MCF 10A (cell line): ENCODE measurements at places on chromosomes 3 and 15. TPM values are rescaled to one million over a fixed set of nuclear protein-coding genes. Genes with fewer than 3 reads are reported as not detected.

- peak; percentile 59 for DNase-seq
Measured at GRCh38 chr3:155995525-155996370, 124.6 kb upstream of the KCNAB1 start.

DNA sequence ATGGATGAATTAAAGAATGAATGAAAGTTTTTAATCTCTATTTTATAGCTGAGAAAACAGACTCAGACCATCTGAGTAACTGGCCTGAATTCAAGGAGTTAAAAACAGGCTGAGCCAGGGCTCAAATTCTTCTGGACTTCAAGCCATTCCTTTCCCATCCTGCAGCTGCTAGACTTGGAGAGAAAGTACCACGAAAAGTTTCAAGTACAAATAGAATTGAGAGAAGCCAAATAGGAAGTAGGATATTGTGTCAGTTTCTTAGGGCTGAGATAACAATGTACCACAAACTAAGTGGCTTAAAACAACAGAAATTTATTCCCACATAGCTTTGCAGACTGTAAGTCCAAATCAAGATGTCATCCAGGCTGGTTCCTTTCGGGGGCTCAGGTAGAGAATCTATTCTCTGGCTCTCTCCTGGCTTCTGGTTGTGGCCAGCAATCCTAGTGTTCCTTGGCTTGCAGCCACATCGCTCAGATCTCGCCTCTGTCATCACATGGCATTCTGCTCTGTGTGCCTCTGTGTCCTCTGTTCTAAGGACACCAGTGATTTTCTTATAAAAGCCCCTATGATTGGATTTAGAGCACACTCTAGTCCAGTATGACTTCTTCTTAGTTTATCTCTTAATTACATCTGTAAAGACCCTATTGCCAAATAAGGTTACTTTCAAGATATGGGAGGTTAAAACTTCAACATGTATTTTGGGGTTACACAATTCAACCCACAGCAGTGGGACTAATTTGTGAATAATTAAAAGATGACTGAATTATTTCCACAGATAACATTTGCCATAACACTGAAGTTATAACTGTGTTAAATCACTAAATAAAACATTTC, 25.7 kb upstream of the GOLIM4 start:
- DNase-seq = peak; percentile 10

- DNase-seq = no peak
Measured at GRCh38 chr3:5229414-5229813, 41.9 kb downstream of the EDEM1 start.

DNA sequence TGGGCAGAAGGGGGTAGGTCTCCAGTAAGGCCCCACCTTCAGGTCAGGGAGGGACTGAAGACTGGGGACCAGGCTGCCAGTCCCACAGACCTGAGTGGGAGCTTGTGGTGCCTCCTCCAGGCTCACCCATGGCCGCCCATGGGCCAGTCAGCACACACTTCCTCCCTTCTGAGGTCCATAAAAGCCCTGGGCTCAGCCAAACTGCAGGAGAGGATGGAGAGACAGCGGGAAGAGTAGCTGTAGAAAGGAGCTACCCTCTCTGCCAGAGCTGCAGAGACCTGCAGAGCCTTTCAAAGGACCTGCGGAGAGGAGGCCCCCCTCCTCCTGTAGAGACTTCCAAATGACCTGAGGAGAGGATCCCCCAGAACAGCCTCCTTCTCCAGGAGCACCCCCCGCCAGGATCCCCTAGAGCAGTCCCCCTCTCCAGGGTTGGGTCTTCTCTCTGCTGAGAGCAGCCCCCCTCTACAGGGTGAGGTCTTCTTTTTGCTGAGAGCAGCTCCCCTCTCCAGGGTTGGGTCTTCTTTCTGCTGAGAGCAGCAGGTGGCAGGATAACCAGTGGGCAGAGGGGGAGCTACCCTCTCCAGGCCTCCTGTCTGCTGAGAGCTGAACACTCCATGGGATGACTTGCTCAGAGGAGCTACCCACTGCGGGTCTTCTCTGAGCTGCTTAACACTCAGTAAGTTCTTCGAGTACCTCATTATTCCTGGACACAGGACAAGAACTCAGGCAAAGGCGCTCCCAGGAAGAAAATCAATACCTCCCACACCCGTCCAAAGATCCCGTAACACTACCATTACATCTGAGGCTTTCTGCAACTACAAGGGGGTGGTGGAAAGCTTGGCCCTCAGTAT, 5.0 kb upstream of the SKIC8 start:
- no peak for DNase-seq

DNA sequence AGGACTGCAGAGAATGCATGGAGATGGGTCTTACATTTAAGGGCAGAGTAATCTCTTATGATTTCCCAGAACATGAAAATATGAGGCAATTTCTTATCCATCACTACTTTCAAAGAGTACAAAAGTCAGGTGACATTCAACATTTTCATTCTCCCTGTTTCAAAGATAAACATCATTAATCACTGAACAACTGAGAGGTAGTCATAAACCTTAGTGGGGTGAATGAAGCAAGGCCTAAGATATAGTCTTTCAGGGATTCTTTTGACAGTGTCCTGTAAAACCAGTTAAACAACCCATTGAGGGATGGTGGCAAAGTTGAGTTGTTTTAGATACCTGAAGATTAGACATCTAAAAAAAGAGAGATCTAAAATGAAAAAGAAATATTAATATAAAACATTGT, 271.6 kb upstream of the CBLB start:
- DNase-seq = no peak

GRCh38 chr3:111723293-111724215, 128.4 kb upstream of the ZBED2 start:
- DNase-seq = peak; percentile 76

DNA sequence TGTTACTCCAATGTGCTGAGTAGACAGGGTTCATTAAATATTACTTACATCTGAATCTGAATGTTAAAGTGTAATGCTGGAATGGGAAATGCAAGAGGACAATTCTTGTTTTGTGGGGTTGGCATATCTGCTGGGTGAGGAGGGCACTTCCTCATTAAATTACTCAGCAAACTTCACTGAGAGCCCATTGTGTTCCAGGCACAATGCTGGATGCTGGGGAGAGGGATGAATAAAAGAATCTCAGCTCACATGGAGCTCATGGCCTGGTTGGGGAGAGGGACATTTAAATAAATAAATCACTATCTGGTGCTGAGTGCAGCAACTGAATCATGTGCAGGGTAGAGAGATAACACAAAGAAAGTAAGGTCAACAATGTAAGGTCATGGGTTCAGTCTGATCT, 199.2 kb upstream of the CFAP20DC start:
- DNase-seq = no peak

DNA sequence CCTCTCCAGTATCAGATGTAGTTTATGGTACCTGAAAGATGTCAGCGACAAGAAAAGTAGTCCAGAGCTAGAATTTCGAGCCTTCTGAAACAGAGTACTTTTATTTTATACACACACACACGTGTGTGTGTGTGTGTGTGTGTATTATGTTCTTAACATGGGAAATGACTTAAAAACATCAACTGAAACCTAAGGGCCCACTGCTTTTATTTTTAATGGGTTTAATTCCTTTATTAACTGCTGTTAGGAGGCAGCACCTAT, 1.9 kb downstream of the TCF12 start:
- DNase-seq = no peak

DNA sequence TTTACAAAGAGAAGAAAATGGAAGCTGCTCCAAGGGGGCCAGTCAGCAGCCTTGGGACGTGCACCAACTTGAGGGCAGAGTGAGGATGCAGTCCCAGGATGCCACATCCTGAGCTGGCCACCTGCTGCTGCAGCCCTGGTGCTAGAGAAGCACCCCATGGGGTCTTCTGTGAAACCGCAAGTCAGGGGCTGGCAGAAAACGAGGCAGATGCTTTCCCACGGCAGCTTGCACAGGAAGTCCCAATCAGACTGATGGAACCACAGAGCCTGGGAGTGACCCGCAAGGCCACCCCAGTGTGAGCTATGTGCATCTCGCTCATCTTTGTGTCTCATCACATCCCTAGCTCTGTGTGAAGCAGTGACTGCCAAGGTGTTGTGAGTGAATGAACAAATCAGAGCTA, 76.5 kb downstream of the NUP210 start:
- no peak for DNase-seq

- DNase-seq = no peak
Measured at GRCh38 chr3:148089171-148089570, 608.5 kb upstream of the AGTR1 start.

ATP8B4 gene
- total RNA-seq = not detected in 2 replicates

BOC gene
- 1.8 and 2.3 TPM in 2 replicates for total RNA-seq

NBEAL2 gene
- 14.2 and 20.2 TPM in 2 replicates for total RNA-seq

MSL2 gene
- total RNA-seq = 24.6 and 33.4 TPM in 2 replicates

CPA3 gene
- total RNA-seq = not detected in 2 replicates
